Esophagus squamous epithelium (tissue), 5 donors: ENCODE measurements at places on chromosomes 1 and 21. TPM values are rescaled to one million over a fixed set of nuclear protein-coding genes. Genes with fewer than 3 reads are reported as not detected.

- H3K4me3 ChIP-seq: peak overlapping the region; percentile 79
- H3K36me3 ChIP-seq: peaks cover 16% of the 10 kb centered on the region
- peaks cover 12% of the 10 kb centered on the region for H3K4me1 ChIP-seq
- DNase-seq: no peak
These were observed 1.4 kb upstream of the SRRM1 start for GRCh38 chr1:24641646-24642151.

GRCh38 chr1:243763806-243764205 lies 86.2 kb downstream of the AKT3 start:
- DNase-seq: no peak
- H3K36me3 ChIP-seq: no peaks in the 10 kb centered on the region
- H3K4me1 ChIP-seq: no peaks in the 10 kb centered on the region
- no peak overlapping the region for H3K4me3 ChIP-seq
- H3K27ac ChIP-seq: no peak overlapping the region

GRCh38 chr1:160806109-160806665 lies 10.2 kb downstream of the LY9 start:
- DNase-seq: no peak
- no peak overlapping the region for H3K4me3 ChIP-seq
- no peaks in the 10 kb centered on the region for H3K27me3 ChIP-seq

GRCh38 chr1:203189951-203190352 lies 3.4 kb upstream of the CHI3L1 start:
- DNase-seq: no peak
- H3K36me3 ChIP-seq: no peaks in the 10 kb centered on the region
- no peaks in the 10 kb centered on the region for H3K27me3 ChIP-seq
- no peak overlapping the region for H3K4me3 ChIP-seq
- H3K27ac ChIP-seq: no peak overlapping the region

DNA sequence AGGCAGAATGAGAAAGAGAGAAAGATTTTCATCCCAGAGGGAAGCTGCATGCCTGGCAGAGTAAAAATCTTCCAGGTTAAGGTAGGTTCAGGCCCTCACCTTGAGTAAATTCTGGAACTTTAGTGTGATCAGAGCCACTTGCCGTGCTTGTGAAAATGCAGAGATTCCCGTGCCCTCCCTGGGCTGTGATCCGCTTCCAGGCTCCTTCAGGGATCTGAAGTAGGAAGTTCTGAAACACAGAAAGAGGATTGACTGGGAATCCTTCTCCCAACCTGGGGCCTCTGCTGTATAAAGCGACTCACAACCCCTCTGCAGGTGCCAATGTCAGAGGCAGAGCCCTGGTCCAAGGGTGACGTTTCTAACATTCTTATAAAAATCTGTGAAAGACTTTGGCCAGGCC lies 26.6 kb downstream of the NUAK2 start:
- DNase-seq: no peak
- H3K36me3 ChIP-seq: no peaks in the 10 kb centered on the region
- H3K27ac ChIP-seq: peak overlapping the region; percentile 39
- H3K4me1 ChIP-seq: peaks cover 14% of the 10 kb centered on the region

- no peak overlapping the region for H3K4me3 ChIP-seq
- H3K27me3 ChIP-seq: no peaks in the 10 kb centered on the region
- H3K36me3 ChIP-seq: no peaks in the 10 kb centered on the region
- peaks cover 10% of the 10 kb centered on the region for H3K4me1 ChIP-seq
These were observed 9.2 kb upstream of the ENAH start for GRCh38 chr1:225662155-225662554.

DNA sequence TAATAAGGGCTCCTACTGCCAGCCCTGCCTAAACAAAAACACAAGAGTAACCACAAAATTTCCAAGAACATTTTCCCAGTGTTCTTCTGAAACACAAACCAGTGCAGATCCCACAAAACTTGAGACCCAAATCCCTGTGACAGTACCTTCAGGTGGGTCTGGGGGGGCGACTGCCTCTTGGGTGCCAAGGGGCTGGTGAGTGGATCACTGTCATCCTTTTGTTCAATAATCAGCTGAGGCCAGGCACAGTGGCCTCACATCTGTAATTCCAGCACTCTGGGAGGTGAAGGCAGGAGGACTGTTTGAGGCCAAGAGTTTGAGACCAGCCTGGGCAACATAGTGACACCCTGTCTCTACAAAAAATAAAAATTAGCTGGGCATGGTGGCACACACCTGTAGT lies 87.6 kb downstream of the GLIS1 start:
- no peak for DNase-seq
- H3K27ac ChIP-seq: no peak overlapping the region
- no peak overlapping the region for H3K4me3 ChIP-seq
- no peaks in the 10 kb centered on the region for H3K36me3 ChIP-seq
- H3K27me3 ChIP-seq: no peaks in the 10 kb centered on the region

- no peak for DNase-seq
- H3K27me3 ChIP-seq: peaks cover 20% of the 10 kb centered on the region
- H3K4me1 ChIP-seq: peaks cover 11% of the 10 kb centered on the region
- no peak overlapping the region for H3K4me3 ChIP-seq
- H3K27ac ChIP-seq: no peak overlapping the region
These were observed 1.4 kb downstream of the MMEL1 start for GRCh38 chr1:2631136-2632050.

CFHR2 gene
- total RNA-seq: not detected

OR2G3 gene
- total RNA-seq: not detected

PLXNA2 gene
- total RNA-seq: 54.0 TPM

CHI3L1 gene
- 10.1 TPM for total RNA-seq
